ENCODE measurements at places on chromosomes 12 and 14. TPM values are rescaled to one million over a fixed set of nuclear protein-coding genes. Genes with fewer than 3 reads are reported as not detected.

DNA sequence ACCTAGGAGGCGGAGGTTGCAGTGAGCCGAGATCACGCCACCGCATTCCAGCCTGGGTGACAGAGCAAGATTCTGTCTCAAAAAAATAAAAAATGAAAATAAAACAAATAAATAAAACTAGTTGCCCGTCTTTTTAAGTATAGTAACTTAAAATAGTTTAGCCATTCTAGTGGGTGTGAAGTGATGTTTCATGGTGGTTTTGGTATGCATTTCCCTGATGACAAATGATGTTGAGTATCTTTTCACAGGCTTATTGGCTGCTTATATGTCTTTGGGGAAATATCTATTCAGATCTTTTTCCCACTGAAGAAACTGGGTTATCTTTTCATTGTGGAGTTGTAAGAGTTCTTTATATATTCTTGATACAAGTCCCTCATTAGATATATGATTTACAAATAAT, 102.4 kb upstream of the METAP2 start:
- no peak for DNase-seq

DNA sequence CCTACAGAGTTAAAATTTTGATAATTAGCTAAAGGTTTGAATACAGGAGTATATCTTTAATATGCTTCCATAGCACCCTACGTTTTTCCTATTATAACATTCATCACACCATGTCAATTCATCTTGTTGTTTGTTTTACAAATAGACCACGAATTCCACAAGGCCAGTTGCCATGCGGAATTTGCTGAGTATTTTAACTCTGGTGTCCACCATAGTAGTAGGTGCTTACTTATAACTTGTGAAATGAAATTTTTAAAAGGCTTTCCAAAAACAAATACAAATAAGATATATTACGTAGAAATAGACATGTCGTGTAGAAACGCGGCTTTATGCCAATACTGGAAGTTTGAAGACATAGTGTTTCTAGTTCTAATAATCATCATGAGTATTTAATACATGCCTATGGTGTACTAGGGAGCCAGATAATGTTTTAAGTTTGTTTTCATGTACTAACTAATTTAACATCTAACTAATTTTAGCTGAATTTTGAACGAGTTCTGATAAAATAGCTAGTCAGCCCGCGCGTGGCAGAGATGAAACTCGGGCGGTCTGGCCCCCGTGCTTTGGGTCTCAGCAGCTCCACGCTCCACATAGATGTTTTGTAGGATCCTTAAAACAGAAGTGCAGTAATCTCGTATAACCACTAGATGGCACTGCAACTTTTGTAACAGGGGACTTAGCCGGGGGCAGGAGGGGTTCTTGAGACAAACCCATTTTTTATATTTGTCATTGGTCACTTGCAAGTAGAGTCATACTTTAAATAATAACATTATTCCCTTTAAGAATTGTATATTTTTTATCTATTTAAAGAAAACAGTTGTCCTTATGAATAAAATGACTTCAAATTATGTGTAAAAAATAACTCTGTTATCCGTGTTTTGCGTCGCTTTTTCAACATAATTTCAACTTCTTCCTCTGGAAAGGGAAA, 10.2 kb downstream of the CD69 start:
- peak; percentile 68 for DNase-seq

Gene SLC5A8
- not detected for total RNA-seq

Gene FITM1
- 0.38 TPM for total RNA-seq

Gene PGAM5
- 147 TPM for total RNA-seq

DNA sequence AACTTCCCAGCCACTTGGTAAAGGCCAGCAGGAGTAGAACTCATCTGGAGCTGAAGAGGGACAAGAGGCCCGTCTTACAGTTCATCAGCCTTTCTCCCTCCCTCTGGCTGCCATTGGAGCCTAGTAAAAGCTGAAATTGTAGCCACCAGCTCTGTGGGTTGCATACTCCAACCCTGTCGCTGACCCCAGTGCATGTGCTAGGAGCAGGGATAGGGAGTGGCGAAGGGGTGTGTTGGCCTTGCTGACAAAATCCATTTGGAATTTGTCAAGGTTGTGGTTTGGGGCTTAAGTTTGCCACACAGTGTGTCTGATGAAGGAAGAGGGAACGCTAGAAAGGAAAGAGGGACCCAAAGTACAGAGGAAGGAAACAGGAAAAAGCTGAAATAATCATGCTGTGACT, 4.0 kb upstream of the ARF3 start:
- DNase-seq: no peak

DNA sequence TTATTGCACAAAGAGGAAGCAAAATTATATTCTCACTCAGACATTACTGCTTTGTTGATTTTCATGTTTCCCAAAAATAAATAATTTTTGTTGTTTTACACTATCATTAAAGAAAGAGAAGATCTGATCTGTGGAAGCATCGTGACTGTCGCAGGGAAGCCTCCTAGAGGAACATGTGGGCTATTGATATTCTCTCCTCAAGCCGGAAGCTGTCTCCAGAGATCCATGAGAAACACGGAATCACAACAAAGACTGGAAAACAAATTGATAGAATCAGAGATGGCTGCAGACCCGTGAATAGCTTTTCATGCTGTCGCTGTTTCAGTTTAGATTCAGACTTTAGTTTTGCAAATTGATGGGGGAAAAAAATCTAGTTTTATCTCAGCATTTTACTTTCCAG, 235.2 kb upstream of the TMPO start:
- no peak for DNase-seq

Gene PROX2
- total RNA-seq: 0.35 TPM

Gene APOF
- total RNA-seq: not detected

Gene TMEM30B
- 1.5 TPM for total RNA-seq

Gene MGAT4C
- not detected for total RNA-seq

DNA sequence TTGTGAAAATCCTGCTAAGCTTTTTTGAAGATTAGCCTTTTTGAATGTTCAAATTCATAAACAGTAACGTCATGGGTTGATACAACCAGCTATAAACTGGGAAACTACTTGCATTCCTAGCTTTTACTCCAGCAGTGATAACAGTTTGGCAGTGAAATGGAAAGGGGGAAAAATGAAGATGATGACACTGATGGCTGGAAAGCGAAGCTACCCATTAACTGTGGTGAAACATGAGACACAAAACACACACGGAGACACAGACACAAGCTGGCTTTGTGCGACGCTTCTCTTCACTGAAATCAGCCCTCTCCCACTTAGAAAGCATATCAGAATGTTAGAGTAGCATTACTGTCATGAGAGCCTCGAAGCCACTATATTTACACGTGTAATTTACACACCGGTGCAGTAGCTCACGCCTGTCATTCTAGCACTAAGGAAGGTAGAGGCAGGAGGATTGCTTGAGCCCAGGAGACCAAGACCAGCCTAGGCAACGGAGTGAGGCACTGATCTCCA, 15.7 kb downstream of the VPS37B start:
- DNase-seq: no peak

DNA sequence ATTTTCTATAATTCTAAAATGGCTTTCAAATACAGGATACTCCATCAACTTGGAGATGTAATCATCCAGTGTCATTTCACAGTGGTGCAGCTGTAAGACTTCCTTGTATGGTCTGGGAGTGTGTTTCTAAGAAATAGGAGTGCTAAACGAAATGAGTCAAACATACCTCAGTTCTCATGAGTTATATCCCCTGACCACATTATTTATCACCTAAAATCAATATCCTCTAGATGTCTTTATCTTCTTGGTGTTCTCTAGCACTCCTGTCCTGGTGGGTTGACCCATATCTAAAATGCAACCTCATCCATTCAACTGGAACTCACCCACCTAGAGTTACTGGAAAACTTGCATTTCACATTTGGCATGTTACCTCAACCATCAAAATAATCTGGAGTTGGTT, 33.2 kb downstream of the TMEM30B start:
- no peak for DNase-seq

DNA sequence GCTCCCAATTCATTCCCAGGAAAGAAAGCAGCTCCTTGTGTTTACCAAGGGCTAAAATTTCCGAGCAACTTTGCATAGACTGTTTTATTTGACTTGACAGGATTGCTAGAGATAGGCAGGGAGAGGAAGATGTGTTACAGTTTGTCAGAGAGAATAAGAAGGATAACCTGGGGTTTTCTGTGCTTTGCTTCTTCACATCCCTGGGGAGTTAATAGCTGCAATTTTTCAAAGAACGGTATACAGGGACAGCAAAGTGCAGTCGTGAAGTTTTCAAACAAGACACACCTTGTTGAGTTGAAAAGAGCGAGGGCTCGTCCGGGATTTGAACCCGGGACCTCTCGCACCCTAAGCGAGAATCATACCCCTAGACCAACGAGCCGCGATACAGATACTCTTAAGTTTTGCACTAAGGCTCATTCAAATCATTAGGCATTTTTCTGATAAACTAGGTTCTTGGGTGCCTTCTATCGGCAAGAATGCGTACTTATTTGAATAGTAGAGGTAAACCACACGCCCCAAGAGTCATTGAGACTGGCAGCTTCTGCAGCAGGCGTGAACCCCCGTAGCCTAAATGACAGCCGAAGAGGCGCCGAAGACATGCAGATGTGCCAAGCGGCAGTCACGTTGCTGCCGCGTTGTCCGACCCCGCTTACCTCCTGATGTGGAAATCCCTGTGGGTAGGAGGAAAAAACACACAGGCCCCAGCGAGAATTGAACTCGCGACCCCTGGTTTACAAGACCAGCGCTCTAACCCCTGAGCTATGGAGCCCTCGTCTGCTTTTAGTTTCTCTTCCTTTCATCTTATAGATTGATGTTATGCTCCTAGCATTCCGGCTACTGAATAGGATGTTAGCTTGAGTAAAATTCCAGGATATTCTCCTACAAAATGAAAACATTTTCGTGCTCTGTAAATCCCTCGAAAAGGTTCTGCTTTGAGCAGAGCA, 22.2 kb upstream of the RNASE12 start:
- peak; percentile 81 for DNase-seq

GRCh38 chr14:95313707-95314106, 6.0 kb downstream of the CLMN start:
- DNase-seq: no peak

GRCh38 chr12:124556896-124557501, 10.4 kb downstream of the NCOR2 start:
- DNase-seq: no peak

Gene CMA1
- total RNA-seq: not detected

DNA sequence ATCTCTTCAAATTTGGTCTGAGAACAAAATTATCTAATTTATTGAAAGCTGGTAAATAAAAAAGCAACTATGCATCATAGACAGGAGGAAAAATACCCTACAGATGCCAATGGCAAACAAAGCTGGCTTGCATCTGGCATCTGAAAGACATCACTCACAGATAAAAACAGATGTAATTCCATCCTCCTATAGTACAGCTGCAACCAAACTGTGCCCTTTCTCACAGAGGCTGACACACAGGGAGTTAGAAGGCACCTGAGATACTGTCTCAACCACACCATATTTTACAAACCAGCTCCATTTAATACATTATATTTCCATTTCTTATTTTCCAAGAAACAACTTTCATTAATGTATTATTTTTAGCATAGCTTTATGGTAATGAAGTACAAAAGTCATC, 39.4 kb downstream of the DUSP16 start:
- no peak for DNase-seq

Gene PPM1H
- total RNA-seq: 0.25 TPM

- DNase-seq: no peak
These were observed 14.6 kb downstream of the CFAP54 start for GRCh38 chr12:96503976-96504375.

- no peak for DNase-seq
These were observed 76.8 kb upstream of the LHX5 start for GRCh38 chr12:113548467-113548866.

DNA sequence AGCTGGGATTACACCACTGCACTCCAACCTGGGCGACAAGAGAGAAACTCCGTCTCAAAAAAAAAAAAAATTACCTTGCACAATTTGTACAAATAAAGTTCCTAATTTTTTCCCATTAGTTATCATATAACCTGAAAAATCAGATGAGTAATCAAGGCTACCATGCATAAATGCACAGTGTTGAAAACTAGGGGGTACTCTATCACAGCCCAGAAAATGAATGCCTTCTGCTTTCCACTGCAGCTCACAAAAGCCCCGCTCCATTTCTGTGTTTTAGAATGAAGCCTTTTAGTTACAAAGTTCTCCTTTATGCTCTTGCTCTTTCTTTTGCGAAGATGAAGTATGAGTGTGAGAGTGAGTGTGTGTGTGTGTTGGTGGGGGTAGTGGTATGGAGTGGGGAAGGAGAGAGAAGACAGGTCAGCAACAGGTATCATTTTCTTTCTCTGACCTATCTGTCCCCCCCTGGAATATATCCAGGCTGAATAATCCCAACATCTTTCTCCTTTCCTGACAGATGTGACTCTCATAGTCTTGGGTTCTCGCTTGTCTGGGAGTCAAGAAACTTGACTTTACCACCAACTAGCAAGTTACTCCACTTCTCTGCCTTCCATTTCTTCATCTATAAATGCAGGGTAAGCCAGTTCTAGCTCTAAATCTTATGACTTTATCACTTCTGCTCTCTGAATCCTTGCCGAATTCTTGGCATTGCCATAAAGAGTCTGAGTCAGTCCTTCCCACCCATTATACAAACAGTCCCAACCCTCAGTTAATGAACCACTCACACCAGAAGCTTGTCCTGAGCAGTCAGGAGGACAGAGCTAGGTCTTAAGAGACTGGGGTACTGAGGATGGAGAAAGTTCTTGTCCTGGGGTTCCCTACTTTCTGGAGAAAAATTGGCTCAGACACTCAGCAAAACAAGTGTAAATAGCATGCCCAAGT, 16.1 kb downstream of the BIN2 start:
- no peak for DNase-seq

DNA sequence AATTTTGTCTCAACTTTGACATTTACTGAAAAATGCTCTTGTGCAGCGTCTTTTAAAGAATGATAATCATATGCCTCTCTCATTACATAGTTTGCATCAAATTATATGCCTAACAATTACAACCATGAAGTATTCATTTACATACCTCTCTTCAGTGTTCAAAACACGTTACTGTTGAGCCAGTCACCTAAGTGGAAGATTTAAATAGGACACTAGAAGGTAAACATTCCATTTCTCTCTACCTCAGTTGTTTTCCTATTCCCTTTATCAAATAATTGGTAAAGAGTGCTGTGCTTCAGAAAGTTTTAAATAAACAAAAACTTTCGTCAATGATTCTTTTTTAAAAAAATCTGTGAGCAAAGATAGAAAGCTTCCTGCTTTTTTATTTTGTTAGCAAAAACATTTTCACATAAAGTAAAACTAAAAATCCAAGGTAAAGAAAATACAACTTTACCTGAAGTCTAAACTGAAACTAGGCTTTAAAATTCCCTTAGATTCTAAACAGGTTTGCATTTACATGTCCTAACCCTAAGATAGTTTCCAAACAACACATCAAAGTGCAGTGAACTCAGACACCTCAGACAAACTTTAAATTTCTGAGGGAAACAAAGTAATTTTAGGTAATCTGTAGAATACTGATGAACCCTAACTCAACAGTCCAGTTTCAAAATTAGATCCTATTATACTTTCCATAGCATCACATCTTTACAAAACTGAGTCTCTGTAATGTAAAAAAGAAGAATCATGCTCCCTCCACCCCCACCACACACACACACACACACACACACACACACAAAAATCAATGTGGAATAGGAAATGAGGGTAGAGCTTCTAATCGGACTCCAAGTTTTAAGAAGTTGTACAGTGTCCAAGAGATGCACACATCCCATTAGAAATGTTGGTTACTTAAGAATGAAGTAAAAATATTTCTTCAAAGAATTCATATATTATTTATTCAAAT, 46.2 kb downstream of the PAWR start:
- DNase-seq: no peak

Gene SERPINA3
- 2.4 TPM for total RNA-seq

GRCh38 chr12:77494296-77494695, 336.4 kb upstream of the NAV3 start:
- DNase-seq: no peak
